Activated naive CD4-positive, alpha-beta T cell treated with anti-CD3 and anti-CD28 coated beads for 36 hours (primary cell): ENCODE measurements at places on chromosomes 1 and 21. TPM values are rescaled to one million over a fixed set of nuclear protein-coding genes. Genes with fewer than 3 reads are reported as not detected.

Gene PAQR6
- total RNA-seq: 4.2 TPM

Gene OR2L8
- not detected for total RNA-seq

Gene DMRTA2
- total RNA-seq: not detected

Gene AUNIP
- 8.4 TPM for total RNA-seq

Gene NBPF12
- total RNA-seq: 6.2 TPM

Gene IPO13
- 8.0 TPM for total RNA-seq

Gene MROH9
- total RNA-seq: not detected

Gene OPRD1
- total RNA-seq: not detected
